ENCODE measurements at places on chromosomes 1 and 21. TPM values are rescaled to one million over a fixed set of nuclear protein-coding genes. Genes with fewer than 3 reads are reported as not detected.

Gene ARMH1
- 2.9 TPM for total RNA-seq

GRCh38 chr21:21969211-21969610, 971.0 kb downstream of the NCAM2 start:
- no peak for DNase-seq
- H3K27ac ChIP-seq, result no peak overlapping the region
- no peak overlapping the region for H3K4me3 ChIP-seq
- no peaks in the 10 kb centered on the region for H3K4me1 ChIP-seq
- no peaks in the 10 kb centered on the region for H3K27me3 ChIP-seq

Gene CR1
- 4.7 TPM for total RNA-seq

- H3K4me3 ChIP-seq, result no peak overlapping the region
- no peak overlapping the region for H3K27ac ChIP-seq
- H3K4me1 ChIP-seq, result peaks cover 33% of the 10 kb centered on the region
These were observed 2.2 kb downstream of the DHCR24 start for GRCh38 chr1:54884768-54885167.

Gene SPRR2E
- total RNA-seq, result not detected

Gene EXOC8
- 6.5 TPM for total RNA-seq

Gene RGSL1
- not detected for total RNA-seq

Gene ZNF691
- 4.5 TPM for total RNA-seq

Gene RASSF5
- 8.2 TPM for total RNA-seq

DNA sequence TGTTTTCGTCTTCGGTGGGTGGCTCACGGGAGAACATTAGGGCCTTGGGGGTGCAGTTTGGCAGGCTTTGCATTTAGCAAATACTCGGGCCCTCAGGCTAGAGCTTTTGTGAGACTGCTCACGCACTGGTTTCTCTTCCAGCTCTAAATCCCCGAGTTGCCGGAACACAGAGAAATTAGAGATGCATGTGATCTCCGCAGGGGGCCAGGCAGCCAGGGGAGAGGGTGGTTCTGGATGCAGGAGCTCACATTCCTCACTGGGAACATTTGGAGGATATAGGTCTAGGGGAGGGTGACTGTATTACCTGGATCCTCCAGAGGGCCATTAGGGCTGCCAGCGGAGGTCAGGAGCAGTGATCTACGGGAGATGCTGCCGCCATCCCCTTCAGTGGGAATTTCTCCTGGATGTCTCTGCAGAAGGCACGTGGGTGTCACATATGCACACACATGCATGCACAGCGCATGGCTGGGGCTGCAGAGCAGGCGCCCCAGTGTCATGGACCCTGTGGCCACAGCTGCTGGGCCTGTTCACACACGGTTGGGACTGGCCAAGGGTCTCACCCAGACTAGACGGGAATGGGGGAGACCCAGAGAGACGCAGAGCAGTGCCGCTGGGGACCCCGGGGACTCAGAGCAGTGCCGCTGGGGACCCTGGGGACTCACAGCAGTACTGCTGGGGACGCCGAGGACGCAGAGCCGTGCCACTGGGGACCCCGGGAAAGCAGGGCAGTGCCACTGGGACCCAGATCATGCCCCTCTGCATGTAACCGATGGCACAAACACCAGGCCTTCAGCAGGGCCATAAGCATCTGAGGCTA, 258.7 kb downstream of the CAMTA1 start:
- no peaks in the 10 kb centered on the region for H3K4me1 ChIP-seq
- no peaks in the 10 kb centered on the region for H3K36me3 ChIP-seq
- no peak overlapping the region for H3K4me3 ChIP-seq
- no peak overlapping the region for H3K27ac ChIP-seq
- DNase-seq, result no peak

DNA sequence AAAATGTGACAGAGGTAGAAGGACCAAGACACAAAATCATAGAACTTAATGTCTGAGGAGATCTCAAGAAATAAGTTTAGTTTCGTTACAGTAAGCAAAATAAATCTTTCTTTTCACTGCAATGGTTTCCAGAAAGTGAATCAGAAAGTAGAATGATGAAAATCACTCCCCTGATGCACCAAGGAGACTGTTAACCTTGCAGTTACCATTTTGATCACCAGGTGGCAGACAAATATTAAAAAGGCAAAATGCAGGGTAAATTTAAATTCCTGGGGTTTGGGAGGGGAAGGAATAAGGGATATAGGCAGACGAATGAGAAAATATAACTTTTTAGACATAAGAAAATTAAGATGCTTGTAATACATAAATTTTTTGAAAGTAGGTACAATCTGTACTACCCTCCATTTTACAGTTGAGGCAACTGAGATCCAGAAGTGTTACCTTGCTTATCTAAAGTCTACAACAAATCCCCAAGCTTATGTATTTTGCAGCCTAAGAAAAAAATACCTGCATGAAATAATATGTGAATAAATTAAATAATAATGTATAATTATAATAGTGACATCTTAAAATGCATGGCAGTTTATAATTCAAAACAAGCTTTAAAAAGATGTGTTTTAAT, 253.2 kb downstream of the CRB1 start:
- no peak overlapping the region for H3K27ac ChIP-seq
- DNase-seq, result no peak
- H3K4me3 ChIP-seq, result no peak overlapping the region
- H3K4me1 ChIP-seq, result no peaks in the 10 kb centered on the region

Gene RORC
- total RNA-seq, result 22.0 TPM

Gene CASQ1
- not detected for total RNA-seq

- peaks cover 7% of the 10 kb centered on the region for H3K4me1 ChIP-seq
- no peaks in the 10 kb centered on the region for H3K27me3 ChIP-seq
- H3K27ac ChIP-seq, result peak within 1 kb of the TSS; percentile 88
- peak; percentile 95 for DNase-seq
These were observed at the start of gene EPS15 for GRCh38 chr1:51519048-51519864. EPS15 (minus strand) TSS chr1:51519266; CDS start chr1:51519231, 35 bp downstream.

Gene CHD1L
- total RNA-seq, result 17.0 TPM

DNA sequence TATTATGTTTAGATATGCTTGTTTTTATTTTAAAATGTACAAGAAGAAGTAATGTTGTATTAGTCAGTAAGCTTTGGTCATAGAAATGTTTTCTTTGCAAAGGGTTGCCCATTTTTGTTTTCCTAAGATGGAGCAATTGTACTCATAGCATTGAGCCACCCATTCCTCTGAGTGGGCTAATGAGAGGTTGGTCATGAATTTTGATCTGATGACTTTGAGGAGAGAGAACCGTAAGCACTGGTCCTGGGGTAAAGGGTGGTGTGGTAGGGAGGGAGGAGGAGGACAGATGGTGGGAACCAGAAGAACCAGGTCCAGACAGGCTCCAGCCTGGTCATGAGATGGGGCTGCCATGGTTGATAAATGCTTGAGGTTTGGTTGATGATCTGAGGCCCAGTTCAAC, 15.9 kb upstream of the SLC6A9 start:
- H3K27ac ChIP-seq, result peak overlapping the region; percentile 47
- DNase-seq, result no peak
- H3K4me1 ChIP-seq, result no peaks in the 10 kb centered on the region
- no peak overlapping the region for H3K4me3 ChIP-seq
- no peaks in the 10 kb centered on the region for H3K36me3 ChIP-seq
- no peaks in the 10 kb centered on the region for H3K27me3 ChIP-seq

Gene TTC39A
- 13.0 TPM for total RNA-seq

Gene ARHGAP30
- total RNA-seq, result 0.83 TPM

DNA sequence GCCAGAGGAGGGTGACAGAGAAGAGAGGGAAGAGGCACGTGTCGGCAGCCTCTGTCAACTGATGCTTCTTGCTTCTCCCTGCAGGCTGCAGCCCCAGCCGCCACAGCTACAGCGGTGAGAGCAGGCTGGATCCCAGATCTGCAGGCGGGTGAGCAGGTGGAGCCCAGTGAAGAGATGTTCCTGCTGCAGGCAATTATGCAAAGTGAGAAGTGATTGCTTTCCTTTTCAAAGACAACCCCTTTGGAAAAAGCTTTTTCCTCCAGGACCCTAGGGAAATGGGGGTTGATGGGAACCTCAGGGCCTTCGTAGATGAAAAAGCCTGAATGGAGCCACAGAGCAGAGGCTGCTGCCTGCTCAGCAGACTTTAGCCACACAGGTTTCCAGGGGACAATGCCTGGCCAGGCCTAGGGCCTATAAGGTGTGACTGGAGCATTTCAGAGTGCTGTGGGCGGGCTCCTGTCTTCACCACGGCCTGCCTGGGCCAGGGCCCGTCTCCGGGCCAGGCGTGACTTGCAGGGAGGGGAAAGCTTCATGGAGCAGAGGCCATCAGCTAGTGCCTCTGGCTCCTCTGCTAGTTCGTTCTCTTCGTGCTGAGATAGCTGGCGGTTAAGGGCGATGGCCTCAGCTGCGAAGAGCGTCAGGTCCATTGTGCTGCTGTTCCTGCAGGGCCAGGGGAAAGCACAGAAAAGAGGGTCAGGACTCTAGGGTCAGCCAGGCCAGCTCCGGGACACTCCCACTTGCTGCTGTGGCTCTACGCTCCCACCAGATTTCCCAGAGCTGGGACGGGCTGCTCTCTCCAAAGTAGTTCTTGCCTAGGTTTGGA, 6.9 kb upstream of the KNCN start:
- DNase-seq, result peak; percentile 55
- H3K4me1 ChIP-seq, result no peaks in the 10 kb centered on the region
- no peak overlapping the region for H3K4me3 ChIP-seq

DNA sequence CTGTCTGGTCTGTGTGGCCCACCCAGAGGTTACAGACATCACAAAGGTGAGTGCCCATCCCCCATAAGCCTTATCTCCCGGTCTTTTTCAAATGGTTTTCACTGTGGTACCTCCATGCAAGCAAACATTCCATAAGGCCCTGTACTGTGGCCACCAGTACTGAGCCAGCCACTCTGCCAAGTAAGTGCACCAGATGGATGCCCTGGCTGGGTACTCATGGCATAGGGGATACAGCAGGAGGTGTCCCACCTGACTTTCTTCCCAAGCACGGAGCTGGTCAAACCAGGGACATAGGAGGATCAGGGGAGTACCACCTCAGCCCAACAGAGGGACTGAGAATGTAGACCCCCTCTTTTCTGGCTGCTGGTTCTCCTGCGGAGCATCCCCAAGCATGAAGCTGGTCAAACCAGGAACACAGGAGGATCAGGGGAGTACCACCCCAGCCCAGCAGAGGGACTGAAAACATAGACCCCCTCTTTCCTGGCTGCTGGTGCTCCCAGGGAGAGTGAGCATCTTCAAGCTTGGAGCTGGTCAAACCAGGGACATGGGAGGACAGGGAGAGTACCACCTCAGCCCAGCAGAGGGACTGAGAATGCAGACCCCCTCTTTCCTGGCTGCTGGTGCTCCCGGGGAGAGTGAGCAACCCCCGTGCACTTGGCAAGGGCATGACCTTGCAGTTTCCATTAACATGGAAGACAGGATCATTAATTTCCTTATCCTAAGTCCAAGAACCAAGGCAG, 81.8 kb upstream of the KLHDC7A start:
- H3K4me1 ChIP-seq, result no peaks in the 10 kb centered on the region
- H3K27ac ChIP-seq, result no peak overlapping the region
- no peak for DNase-seq
- no peaks in the 10 kb centered on the region for H3K27me3 ChIP-seq

GRCh38 chr1:43309405-43310025, 8.7 kb downstream of the TIE1 start:
- no peaks in the 10 kb centered on the region for H3K36me3 ChIP-seq
- no peaks in the 10 kb centered on the region for H3K27me3 ChIP-seq
- H3K27ac ChIP-seq, result no peak overlapping the region
- DNase-seq, result no peak
- no peaks in the 10 kb centered on the region for H3K4me1 ChIP-seq

- H3K4me1 ChIP-seq, result no peaks in the 10 kb centered on the region
- H3K36me3 ChIP-seq, result no peaks in the 10 kb centered on the region
- no peak for DNase-seq
- H3K27me3 ChIP-seq, result no peaks in the 10 kb centered on the region
These were observed 7.2 kb upstream of the MMP23B start for GRCh38 chr1:1624443-1625403.

DNA sequence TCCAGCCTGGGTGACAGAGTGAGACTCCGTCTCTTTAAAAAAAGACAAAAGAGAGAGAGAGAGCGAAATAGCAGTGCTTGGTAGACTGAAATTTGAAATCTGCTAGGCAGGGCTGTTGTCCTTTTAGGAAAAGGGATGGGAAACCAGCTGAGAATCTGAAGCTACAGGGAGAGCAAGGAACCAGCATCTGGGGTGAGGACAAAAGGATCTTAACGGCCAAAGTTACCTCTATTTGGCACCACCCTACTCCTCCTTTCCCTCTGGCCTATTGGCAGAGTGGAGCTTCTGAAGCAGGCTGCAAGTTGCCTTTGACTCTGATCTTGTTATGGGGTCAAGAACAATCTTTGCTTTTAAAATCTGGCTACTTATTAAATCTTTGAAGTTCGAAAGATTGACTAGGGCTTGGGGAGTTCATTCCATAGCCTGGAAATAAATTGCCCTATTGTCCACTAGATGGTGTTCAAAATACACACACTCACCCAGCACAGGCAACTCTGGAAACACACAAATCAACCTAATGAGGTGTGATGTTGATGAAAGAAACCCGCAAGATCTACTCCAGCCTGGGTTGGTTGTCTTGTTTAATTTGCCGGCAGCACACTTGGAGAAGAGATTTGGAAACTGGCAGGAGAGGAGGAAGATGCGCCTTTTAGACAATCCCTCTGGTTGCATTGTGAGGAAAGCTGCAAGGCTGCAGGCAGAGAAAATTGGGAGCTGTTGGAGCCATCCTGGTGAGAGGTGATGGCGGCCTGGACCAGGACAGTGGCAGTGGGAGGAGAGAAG, 16.5 kb upstream of the PARP1 start:
- no peak for DNase-seq
- H3K36me3 ChIP-seq, result no peaks in the 10 kb centered on the region
- H3K4me3 ChIP-seq, result no peak overlapping the region
- H3K27ac ChIP-seq, result no peak overlapping the region

DNA sequence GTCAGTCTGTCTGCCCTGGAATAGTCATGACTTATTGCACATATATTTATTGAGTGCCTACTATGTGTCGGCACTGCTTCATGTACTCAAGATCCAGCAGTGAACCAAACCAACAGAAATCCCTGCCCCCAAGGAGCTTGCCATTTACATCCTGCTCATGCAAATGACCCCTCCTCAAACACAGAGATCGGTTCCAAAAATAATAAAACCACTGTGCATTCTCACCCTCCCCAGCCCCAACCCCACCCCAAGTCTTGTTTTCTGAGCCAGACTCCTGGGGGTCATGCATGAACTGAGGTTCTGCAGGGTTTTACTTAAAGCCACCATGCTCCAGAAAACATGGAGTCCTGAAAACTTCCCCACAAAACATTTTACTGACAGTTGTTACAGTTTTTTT, 61.9 kb downstream of the KIAA0040 start:
- H3K36me3 ChIP-seq, result no peaks in the 10 kb centered on the region
- no peak for DNase-seq
- H3K4me1 ChIP-seq, result no peaks in the 10 kb centered on the region
- no peak overlapping the region for H3K4me3 ChIP-seq

DNA sequence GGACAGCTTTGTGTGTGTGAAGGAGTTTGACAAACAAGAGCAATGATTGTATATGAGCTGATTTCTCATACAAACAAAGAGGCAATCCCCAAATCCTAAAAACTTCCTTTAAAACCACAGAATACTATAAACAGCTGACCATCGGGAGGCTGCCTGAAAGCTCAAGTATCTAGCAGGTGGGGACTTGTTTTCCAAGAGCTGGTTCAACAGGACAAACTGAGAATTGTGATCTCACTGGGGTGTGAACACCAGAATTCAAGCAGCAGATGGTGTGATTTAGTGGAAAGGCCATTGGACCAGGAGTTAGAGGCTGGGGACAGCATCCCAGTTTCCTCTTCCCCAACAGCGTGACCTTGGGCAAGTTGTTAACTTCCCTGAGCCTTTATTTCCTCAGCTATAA, 13.9 kb downstream of the LMX1A start:
- no peaks in the 10 kb centered on the region for H3K36me3 ChIP-seq
- H3K4me1 ChIP-seq, result no peaks in the 10 kb centered on the region
- no peak overlapping the region for H3K27ac ChIP-seq
- H3K27me3 ChIP-seq, result peaks cover 5% of the 10 kb centered on the region
- no peak for DNase-seq

Gene ZBTB48
- total RNA-seq, result 16.6 TPM

Gene LRRC3
- total RNA-seq, result 1.7 TPM

Measured in pancreas (tissue), 10 donors.